ENCODE measurements at places on chromosomes 11 and 22. TPM values are rescaled to one million over a fixed set of nuclear protein-coding genes. Genes with fewer than 3 reads are reported as not detected.

DNA sequence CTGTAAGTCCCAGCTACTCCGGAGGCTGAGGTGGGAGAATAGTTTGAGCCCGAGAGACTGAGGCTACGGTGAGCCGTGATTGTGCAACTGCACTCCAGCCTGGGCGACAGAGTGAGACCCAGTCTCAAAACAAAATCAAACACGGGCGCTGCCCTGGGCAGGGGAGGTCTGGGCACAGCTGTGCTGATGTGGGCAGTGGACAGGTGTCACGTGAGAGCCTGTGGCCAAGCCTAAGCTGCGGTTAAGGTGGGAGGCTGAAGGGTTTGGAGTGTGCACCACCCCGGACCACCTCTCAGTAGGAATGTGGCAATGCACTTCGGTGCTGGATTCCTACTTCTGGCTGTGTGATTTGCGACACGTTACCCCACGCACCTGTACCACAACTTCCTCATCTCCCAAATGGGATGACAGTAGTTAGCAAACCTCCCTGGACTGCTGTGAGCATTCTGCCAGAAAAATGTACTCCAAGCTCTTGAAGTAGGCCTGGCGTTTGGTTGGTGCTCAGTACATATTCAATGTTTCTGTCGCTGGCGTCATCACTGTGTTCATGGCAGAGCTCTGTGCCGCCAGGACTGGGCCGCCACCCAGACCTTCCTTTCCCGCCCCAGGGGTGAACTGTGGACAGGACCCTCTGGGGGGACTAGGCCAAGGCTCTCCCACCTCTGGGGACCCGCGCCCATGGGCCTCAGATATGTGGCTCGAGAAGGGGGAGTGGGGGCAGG is 807 bp upstream of the ZNF74 start:
- DNase-seq: no peak

- DNase-seq: no peak
These were observed 20.0 kb upstream of the CASP12 start for GRCh38 chr11:104918113-104918824.

GRCh38 chr22:38051900-38052862 is 5.0 kb upstream of the PICK1 start:
- no peak for DNase-seq

GRCh38 chr11:29334776-29335130 is 682.1 kb downstream of the KCNA4 start:
- DNase-seq: no peak

DNA sequence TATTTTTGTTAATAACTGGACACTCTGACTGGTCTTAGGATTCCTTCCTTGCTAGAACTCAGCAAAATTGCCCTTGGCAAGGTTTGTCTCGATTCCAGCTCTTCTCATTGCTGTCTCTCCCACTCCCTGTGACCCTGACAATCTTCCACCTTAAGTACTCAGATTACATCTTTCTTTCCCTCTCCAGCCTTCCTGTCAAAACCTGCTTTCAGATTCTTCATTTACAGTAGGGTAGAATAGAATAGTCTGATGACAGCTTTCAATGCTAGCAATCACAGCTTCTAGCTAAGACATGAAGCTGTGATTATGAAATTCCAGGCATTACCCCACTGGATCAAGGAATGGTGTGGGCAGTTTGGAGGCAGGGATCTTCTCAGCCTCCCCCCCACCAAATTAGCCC is 39.2 kb upstream of the LMO2 start:
- no peak for DNase-seq

DNA sequence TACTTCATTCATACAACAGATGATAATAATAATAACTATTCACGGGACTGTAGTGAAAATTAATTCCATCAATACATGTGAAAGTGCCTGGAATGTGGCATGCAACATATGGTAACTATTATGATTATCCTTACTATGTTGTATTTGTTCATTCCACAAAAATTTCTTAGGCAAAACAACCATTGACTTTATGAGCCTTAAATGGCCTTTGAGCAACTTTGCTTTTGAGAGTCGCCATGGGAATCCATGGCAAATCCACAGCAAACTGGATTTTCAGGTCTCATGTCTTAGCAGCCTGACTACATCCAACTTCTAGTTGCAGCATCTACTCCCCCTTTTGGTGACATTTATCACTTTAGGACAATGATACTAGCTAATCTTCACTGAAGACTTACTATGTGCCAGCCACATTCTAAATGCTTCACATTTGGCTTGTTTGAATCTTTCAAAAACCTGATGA is 56.8 kb downstream of the SLC1A2 start:
- DNase-seq: no peak

Gene PDE2A
- polyA plus RNA-seq: 56.1 TPM

Gene SCGB1A1
- not detected for polyA plus RNA-seq

Gene OR51B5
- not detected for polyA plus RNA-seq

Gene WNT11
- polyA plus RNA-seq: 18.9 TPM

Gene FXYD6
- 373 TPM for polyA plus RNA-seq
